ENCODE measurements at places on chromosomes 7 and 10. TPM values are rescaled to one million over a fixed set of nuclear protein-coding genes. Genes with fewer than 3 reads are reported as not detected.

GRCh38 chr7:68185631-68186456 lies 1189.2 kb downstream of the TYW1 start:
- no peak for DNase-seq

DNA sequence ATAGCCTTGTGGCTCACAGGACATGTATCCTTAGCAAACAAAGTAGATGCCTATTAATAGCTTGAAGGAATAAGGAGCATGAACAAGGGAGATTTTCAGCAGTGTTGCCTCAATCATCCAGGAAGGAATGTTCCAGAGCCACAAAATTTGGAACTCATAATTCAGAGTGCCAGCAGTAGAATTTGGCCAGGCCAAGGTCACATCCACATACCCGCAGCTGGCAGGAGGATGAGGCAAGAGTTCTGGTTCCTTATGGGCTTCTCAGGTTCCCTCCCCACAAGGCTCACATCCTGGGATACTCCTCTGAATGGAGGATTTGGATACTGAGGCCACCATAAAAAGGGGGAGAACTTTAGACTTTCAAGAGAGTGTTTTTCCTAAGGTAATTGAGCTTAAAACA lies 45.8 kb downstream of the SUFU start:
- DNase-seq = no peak

GRCh38 chr10:60434418-60435046 lies 44.9 kb upstream of the ANK3 start:
- no peak for DNase-seq

- DNase-seq = no peak
Measured at GRCh38 chr10:43065234-43065633, 11.6 kb upstream of the RET start.

DNA sequence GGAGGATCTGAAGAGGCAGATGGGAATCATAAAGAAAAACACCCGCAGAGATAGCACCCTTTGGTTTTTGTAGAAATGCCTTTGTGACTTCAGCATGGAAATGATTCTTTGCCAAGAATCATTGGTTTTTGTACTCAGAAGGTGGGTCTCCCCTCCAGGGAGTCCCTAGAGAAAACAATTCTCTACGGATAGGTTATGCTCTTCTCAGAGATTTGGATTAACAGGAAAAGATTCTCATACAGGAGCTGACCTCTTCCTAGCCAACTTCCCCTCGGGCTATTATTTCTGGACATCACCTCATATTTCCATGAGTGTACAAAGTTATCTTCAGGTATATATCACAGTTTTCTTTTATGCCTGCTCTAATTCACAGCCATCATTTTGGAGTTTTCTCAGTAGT lies 274.2 kb upstream of the HABP2 start:
- DNase-seq = no peak

- DNase-seq = no peak
Measured at GRCh38 chr7:149642589-149642988, 130.8 kb downstream of the ZNF467 start.

Gene CNTNAP2
- polyA plus RNA-seq = not detected

Gene PON1
- polyA plus RNA-seq = not detected
